ENCODE measurements at places on chromosomes 3 and 15.

GRCh38 chr15:75820206-75820605 is 23.0 kb upstream of the UBE2Q2 start:
- no peak for DNase-seq

GRCh38 chr15:99437315-99438223 is 128.2 kb upstream of the MEF2A start:
- no peak for DNase-seq

DNA sequence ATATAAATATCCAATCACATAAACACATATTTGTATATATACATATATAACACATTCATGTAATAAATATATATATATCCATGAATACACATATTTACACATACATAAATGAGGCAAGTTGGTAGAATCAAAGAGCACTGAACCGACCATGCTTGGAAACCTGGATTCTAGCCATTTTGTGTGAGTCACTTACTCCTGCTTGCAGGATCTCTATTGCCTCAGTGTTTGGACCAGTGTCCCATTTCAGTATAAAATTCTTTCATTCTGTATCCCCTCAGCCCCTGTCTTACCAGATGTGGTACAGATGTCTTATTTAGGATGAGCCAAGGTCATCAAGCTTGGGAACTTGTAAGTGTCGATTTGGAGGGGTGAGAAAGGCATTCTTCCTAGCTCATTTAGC is 391.4 kb upstream of the FRG2C start:
- no peak for DNase-seq

GRCh38 chr3:53168175-53168923 is 7.3 kb downstream of the PRKCD start:
- DNase-seq = no peak

- DNase-seq = no peak
These were observed 5.7 kb downstream of the PTH1R start for GRCh38 chr3:46883054-46883829.

All from activated CD4-positive, alpha-beta T cell treated with anti-CD3 and anti-CD28 coated beads, Interleukin-2, amount 50 U/mL, for 48 hours (primary cell).